ENCODE measurements at places on chromosomes 12 and 14.

- no peak for DNase-seq
Observed at GRCh38 chr12:25245491-25245890, 5.2 kb downstream of the KRAS start.

- DNase-seq = no peak
Observed at GRCh38 chr12:121934309-121934664, 15.9 kb downstream of the CFAP251 start.

DNA sequence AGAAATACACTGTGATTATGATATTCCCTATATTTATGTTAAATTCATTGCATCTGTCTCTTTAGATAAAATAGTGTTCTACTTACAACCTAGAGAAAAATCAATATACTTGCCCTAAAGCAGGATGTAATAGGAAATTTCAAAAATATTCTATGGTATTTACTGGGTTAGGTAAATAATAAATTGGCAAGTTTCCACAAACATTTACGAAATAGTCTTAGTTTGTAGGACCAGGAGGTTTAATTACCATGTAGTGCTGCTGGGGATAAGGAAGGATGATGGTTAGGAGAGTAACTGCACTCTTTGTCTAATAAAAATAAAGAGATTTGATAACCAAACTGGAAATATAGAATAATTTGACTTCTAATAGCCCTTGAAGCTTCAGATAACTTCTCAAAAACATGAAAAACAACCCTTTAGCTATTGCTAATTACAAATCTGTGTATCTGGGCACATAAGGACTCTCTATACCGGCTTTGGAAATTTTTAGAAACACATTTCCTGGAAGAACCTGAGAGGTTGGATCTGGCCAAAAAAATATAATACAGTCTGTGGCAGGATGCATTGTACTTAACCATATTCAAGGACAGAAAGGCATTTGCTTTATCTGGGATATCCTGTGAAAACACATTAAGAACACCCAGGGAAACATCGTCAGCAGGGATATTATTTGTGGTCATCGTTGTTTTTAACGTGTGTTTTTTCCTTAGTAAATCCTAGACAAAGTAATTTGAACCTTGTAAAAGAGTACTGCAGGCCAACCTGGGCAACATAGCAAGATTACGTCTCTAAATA lies 36.7 kb upstream of the TMCC3 start:
- no peak for DNase-seq

DNA sequence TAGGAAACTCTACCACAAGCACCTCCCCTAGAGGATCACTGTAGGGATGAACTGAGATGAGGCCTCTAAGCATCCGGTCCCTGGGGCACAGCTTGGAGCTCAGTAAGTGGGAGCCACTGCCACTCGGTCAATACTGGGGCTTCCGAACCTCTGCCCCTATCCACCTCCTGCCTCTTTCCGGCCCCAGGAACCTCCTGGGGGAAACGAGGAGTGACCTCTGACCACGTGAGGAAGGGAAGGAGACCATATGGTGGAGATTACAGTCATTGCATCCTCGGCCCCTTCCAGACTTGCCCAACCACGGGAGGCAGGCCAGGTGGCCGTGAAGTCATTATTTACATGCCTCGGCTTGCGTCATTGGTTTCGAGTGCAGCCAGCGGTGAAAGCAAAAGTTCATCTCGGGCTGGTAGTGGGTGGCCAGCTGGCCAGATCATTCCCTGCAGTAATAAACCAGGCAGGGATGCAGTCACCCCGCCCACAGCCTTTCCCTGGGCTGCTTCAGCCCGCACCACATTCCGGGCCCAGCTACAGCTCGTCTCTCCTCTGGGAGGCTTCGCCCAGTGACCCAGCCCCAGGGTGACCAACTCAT lies 65.4 kb downstream of the C14orf132 start:
- no peak for DNase-seq

DNA sequence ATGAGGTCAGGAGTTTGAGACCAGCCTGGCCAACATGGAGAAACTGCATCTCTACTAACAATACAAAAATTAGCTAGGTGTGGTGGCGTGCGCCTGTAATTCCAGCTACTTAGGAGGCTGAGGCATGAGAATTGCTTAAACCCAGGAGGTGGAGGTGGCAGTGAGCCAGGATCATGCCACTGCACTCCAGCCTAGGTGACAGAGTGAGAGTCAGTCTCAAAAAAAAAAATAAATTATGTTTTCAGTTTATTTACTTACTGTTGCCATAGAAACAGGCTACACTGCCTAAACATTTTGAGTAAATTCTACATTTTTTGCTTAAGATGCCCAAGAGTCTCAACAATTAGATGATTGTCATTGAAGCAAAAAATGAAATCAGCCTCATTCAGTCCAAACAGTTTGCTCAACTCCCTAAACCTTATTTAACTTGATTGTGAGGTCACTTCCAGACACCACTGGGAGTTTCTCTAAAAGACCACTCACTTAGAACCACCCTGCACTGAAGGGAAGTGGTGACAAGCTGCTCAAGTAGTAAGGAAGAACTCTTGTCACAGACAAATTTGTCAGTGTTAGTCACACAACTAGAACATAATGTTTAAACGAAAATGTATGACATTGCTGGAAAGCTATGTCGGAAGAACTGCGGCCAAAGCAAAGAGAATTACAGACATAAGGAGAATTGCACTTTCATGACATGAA lies 9.8 kb upstream of the GNPNAT1 start:
- DNase-seq = no peak

DNA sequence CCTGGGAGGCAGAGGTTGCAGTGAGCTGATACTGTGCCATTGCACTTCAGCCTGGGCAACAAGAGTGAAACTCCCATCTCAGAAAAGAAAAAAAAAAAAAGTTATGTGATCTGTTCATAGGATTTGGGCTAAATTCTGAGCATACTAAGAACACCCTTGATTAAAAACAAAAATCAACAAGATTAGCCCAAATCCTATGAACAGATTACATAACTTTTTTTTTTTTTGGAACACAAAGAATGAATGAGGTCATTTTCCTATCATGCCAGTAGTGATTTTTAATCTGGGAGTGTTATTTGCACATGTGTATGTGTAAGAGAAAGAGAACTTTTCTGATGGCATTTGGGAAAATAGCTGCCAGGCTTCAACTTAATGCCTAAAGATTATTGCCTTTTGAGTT lies 208.7 kb downstream of the ERC1 start:
- no peak for DNase-seq

All from naive thymus-derived CD4-positive, alpha-beta T cell (primary cell).